ENCODE measurements at places on chromosomes 3 and 15.

GRCh38 chr15:80982205-80982604, 7.4 kb downstream of the MESD start:
- DNase-seq = no peak

GRCh38 chr15:71480556-71480955, 329.8 kb upstream of the NR2E3 start:
- no peak for DNase-seq

DNA sequence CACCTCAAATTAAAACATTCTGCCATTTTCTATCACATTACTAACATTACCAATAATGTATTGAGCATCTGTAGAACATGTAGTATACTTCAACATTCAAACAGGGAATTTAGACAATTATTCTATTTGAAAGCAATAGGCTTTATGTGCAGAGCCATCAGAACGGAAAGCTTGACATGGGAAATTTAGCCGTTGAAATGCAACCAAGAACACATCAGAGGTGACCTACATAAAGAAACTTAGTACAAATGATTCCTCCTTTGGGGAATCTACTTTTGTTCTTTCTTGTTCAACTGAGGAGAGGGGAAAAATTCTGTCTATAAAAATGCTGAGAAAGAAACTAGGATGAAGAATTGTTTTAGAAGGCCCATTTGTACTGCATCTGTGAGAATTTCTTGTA, 38.6 kb upstream of the RBMS3 start:
- DNase-seq = no peak

DNA sequence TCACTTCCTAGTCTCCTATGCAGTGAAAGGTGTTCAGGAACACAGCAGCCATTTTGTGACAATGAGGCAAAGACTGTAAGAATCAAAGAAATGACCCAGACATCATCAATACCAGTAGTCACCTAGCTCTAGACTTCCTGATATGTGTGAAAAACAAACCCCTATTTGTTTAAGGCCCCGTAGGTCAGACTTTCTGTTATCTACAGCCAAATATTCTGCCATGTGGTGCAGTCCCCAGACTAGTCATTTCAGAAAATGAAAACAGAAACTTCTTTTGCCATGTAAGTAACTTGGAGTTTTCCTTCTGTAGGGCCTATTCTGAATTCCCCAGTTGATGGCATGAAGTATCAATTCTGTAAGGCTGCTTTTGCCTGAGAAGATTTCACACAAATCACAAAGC, 181.7 kb upstream of the SNTN start:
- no peak for DNase-seq

- DNase-seq = no peak
These were observed 154.4 kb downstream of the PEX5L start for GRCh38 chr3:179882292-179882691.

GRCh38 chr15:57680021-57680420, 26.5 kb upstream of the POLR2M start:
- peak; percentile 33 for DNase-seq

GRCh38 chr15:47289656-47290055, 427.6 kb upstream of the SEMA6D start:
- DNase-seq = no peak

DNA sequence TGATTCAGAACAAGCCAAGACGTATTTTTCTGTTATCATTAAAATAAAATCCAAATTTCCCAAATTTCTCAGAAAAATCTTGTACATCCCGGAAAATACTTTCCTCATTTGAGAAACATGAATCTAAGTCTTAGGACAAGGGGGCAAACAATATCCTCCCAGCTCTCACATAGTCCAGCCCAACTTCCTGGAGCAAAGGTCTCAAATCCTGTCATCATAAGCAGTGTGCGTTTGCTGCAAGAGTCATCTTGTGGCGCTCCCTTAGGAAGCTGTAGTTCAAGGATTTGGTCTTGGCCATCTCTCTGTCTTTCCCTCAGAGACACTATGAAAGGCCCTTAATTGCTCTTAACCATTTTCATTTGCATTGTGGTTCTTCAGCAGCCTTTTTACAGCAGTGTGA, 57.5 kb upstream of the GSK3B start:
- no peak for DNase-seq

- no peak for DNase-seq
These were observed 48.7 kb upstream of the PCSK6 start for GRCh38 chr15:101538177-101538576.

GRCh38 chr3:102092617-102093466, 243.5 kb downstream of the NFKBIZ start:
- DNase-seq = no peak

DNA sequence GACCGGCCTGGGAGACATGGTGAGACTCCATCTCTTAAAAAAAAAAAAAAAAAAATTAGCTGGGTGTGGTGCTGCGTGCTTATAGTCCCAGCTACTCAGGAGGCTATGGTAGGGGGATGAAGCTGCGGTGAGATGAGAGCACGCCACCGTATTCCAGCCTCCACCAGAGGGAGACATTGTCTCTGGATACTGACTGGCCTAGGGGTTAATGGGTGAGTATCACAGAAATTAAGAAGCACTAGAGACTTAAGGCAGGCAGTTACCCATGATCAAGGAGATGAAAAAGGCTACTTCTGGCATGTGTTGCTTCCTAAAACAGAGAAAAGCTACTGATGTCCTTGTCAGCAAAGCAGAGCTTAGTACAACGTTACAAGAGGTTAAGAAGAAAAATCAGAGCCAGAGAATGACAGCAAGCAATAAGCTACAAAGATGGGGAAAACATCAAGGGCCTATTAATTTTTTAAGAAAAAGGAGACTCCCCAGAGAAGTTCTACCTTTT, 8.6 kb downstream of the TFRC start:
- DNase-seq = peak; percentile 58

DNA sequence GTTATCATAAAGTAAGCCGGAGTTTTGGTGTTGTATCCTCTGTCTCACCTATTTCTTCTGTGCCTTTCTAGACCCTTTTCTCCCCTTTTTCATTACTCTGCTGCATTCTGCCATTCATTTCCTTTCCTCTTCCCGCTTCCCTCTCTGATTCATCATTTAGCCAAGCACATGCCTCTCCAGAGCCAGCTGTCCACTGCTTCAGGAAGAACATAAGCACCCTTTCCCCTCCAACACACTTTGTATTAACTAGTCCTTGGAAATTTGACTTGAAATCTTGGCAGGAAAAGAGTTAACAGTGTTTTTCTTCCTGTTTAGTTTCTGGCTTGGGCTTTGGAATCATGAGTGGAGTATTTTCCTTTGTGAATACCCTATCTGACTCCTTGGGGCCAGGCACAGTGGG, 9.7 kb downstream of the APH1B start:
- DNase-seq = no peak

GRCh38 chr3:178486903-178487302, 49.3 kb upstream of the KCNMB2 start:
- DNase-seq = no peak

GRCh38 chr15:76200083-76200465, 111.2 kb downstream of the ETFA start:
- DNase-seq = no peak

- DNase-seq = no peak
These were observed 70.0 kb upstream of the CBLB start for GRCh38 chr3:105938806-105939205.

DNA sequence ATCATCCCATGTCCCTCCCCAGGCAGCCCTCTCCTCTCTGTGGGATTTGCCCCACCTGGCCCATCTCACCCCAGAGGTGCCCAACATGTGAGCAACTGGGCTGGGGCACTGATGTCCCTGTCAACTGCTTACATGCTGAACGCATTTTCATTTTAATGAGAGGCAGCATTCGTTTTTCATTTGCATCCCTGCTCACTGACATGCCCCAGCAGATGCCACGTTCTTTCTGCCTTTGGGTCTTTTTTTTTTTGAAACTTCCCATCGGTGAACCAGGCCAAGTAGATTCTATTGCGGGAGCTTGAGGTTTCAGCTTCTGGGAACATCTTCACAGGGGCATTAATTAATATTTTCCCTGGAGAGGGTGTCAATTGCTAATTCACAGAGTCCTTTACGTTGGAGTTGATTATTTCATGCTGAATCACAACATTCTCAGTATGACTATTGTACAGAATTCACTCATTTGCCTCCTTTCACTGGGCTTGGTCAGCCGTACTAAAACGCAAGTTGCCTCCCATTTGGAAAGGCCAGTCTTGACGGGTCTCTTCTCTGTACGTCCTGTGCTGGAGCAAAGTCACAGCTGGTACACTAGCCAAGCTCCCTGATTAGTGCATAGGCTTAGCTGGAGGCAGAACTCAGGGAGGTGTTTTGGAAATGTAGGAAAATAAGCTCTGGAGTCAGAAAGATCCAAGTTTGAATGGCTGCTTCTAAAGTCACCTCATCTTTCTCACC, 69.8 kb downstream of the CHRNA7 start:
- no peak for DNase-seq

DNA sequence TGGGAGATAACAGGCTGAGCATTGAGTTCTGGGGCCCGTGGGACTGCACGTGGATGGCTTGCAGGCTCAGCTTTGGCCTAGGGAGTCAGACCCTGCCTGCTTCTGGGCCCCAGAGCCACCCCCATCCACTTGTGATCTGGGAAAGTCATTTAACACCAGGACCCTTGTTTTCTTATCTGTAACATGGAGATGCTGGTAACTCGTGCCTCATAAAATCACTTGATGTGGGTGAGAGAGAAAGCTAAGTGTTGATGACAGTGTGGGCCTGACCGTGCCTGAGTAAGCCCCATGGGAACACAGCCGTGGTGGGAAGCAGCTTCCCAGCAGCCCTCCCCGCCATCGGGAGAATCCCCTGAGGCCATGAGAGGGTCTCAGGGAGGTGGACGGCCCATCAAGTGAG, 378.1 kb downstream of the GABRB3 start:
- no peak for DNase-seq

DNA sequence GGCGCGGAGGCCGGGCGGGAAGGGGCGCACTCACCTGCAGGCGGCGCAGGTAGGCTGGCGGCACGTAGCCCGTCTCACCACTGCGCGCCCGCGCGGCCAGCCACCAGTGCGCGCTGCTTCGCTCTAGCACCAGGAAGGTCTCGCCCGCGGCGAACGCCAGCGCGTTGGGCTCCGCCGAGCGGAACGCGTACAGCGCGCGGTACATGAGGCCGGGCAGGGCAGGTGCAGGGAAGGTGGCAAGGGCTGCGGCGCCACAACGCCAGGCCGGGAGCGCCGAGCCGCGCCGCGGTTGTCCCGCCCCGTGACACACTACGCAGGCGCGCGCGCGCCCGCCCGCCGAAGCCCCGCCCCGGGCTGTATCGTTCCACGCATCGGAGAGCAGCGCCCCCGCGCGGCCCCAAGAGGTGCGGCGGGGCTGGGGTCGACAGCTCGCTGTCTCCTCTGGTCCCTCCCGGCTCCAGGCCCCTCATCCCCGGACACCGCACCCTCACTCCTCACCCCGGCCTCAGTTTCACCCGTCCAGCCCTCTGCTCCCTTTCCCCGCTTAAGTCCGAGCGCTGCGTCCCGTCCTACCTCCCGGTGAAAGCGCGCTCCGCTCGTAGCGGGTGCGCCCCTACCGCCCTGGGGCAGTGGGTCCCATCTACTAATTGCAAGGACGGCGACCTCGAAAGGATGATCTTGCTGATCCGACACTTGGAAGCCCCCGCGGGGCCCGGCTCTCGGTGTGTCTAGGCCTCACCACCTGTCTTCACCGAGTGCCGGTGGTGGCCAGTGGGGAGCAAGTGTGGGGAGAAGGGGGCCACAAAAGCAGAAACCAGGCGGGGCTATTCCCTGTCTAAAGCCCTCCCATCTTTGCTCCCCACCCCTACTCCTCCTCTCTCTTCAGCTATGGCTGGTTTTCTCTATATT, at the start of gene NCKIPSD:
Gene NCKIPSD (minus strand): TSS at position 313 of the 909 bp plus-strand sequence. CDS start 108 bp downstream, at position 205.
- peak; percentile 96 for DNase-seq

DNA sequence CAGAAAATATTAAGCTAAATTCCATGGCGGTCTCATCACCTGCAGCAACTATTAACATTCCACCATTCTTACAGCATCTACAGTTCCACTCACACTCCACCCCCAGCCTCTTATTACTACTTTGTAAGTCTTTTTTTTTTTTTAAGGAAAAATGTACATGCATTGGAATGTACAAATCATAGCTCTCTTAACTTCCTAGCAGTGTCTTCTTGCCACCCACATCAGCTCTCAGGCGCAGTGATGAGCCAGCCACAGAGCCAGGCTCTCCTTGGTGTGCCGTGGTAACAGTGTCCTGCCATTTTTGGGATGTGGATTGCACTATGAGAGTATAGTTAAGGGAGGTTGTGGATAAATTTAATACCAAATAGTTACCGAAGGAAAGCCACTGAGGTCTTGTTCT, 17.8 kb downstream of the ABHD17C start:
- no peak for DNase-seq

DNA sequence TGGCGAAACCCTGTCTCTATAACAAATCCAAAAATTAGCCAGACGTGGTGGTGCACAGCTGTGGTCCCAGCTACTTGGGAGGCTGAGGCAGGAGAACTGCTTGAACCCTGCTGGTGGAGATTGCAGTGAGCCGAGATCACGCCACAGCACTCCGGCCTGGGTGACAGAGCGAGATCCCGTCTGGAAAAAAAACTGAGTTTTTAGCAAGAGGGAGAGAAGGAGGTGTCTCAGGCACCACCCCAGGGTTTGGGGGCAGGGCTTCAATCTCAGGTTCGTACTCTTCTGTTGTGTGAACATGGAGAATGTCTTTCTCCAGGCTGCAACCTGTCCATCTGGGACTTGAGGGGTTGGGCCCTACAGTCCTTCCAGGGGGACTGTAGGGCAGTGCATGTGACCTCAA, 2.7 kb downstream of the CHRNA3 start:
- no peak for DNase-seq

DNA sequence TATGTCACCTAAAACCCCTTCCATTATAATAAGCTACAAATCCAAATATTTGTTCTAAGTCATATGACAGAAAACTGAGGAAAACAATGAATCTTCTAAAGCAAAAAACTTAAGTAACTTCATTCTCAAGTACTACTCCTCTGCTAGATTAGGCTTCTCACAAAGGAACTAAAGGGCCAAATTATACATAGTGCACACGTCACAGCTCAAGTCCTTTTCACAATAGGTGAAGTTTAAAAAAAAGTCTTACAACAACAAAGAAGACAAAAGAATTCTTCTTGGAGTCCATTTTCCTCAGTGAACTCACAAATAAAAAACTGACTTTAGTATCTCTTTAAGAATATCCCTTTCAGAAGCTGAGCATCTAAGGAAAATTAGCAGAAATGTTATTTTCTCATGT, 479.9 kb downstream of the MAGI1 start:
- DNase-seq = no peak

- DNase-seq = no peak
These were observed 149.8 kb downstream of the APBA2 start for GRCh38 chr15:29035336-29036285.
